ENCODE measurements at places on chromosomes 6 and 20.

- DNase-seq, result no peak
Observed at GRCh38 chr6:170344631-170345576, 38.3 kb downstream of the FAM120B start.

- no peak for DNase-seq
Observed at GRCh38 chr20:64268174-64268573, 12.6 kb downstream of the PCMTD2 start.

DNA sequence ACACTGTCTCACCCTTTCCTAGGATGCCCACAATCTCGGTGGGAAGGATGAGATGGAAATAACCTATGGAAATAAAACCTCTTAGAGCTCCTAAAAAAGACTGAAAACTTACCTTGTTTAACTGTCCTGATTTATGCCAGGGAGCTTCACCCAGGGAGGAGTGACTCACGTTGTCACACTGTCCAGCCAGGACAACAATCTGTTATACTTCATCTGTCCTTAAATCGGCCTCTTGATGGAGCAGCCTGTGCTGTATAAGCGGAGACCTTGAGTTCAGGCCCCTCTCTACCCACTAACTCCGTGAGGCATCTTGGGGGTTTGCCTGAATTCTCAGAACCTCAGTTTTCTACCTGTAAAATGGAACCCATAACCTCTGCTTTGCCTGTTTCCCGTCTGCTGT lies 9.2 kb upstream of the KIAA1755 start:
- no peak for DNase-seq

- no peak for DNase-seq
Observed at GRCh38 chr6:113004470-113005270, 657.5 kb downstream of the RFPL4B start.

DNA sequence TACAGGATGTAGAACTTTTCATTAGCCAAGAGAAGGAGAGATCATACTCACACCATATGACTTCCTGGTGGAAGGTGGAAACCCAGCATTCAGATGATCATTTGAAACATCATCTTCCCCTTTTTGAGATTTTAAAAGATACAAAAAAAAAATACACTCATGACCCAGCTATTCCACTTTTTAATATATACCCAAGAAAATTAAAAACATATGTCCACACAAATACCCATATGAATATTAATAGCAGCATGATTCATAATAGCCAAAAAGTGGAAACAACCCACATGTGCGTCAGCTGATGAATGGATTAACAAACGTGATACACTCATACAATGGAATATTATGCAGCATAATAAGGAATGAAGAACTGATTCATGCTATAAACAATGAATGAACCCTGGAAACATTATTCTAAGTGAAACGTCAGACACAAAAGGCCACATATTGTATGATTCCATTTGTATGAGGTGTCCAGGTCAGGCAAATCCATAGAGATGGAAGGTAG lies 130.0 kb upstream of the SGK1 start:
- DNase-seq, result no peak

DNA sequence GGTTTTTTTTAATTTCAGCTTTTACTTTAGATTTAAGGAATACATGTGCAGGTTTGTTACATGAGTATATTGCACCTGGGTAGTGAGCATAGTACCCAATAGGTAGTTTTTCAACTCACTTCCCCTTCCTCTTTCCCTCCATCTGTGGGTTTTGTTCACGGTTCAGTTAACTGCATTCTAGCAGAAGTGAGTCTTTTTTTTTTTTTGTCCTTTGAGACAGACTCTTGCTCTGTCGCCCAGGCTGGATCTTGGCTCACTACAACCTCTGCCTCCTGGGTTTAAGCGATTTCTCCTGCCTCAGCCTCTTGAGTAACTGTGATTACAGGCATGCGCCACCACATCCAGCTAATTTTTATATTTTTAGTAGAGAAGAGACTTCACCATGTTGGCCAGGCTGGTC lies 8.7 kb downstream of the UBR2 start:
- DNase-seq, result no peak

DNA sequence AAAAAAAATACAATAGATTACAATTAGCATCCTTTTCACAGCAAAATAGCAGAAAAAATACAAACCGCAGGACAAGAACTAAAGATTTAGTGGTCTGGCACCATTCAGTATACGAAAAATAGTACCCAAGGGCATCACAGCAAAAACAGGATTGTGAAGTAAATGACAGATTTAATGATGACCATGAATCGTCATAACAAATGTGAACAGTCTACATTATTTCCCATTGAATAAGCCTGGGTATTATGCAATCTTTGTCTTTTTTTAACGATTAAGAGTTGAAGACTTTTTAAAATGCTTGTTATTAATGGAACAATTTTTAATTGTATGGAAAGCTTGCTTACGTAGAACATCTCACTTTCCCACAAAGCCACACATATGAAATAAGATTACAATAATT lies 432.8 kb downstream of the PKHD1 start:
- no peak for DNase-seq

DNA sequence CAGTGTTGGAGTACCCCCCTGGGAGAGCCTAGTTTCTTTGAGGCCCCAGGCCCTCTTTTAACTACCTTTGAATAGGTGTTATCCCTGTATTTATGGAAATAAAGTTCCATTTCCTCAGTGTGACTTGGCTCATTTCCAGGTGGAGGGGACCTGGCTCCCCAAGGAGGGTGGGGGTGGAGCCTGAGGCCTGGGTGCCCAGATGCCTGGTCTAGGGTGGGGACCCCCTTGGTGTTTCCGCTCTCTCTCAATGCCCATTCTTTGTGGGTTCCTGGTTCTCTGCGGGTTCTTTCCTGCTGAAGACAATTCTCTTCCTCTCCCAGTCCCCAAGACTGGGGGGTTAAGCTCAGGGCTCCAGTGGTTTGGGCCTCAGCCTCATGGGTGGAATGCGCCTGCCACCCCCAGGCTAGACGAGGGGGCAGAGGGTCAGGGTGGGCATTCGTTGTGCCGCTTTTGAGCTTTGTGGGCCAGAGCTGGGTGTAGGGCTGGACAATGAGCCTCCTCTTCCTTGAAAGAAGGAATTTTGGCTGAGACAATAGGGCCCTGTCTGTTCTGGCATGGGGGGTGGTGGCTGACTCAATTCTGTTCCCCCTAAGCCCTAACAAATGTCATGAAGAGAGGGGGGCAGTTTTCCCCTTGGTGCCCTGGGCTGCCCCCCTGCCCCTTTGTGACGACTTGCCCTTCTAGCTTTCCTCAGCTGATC lies 686 bp upstream of the EGFL8 start:
- no peak for DNase-seq

GRCh38 chr6:63558278-63558677 lies 14.0 kb upstream of the LOC128125822 start:
- DNase-seq, result no peak

GRCh38 chr6:163195721-163196691 lies 218.5 kb upstream of the QKI start:
- DNase-seq, result no peak

DNA sequence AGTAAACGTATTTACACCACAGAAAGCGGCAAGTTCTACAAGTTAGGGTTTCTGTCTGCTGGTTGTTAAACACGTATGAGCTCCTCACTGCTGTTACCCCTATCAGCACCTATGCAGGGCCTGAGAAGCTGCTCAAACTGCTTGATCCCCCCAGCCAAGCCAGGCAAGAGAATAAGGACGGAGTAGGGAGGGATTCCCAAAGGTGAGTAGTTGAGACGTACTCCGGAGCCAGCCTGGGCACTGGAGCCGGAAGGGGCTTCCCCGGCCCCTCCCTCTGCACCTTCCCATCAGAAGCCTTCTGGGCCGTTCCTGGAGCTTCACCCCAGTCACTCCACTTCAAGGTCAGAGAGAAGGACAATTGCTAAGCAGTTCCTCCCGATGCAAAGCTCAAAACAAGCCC lies 58.0 kb downstream of the RIPOR3 start:
- DNase-seq, result no peak

GRCh38 chr6:131070061-131070460 lies 7.0 kb upstream of the EPB41L2 start:
- no peak for DNase-seq

GRCh38 chr20:537983-538382 lies 5.6 kb downstream of the CSNK2A1 start:
- DNase-seq, result no peak

DNA sequence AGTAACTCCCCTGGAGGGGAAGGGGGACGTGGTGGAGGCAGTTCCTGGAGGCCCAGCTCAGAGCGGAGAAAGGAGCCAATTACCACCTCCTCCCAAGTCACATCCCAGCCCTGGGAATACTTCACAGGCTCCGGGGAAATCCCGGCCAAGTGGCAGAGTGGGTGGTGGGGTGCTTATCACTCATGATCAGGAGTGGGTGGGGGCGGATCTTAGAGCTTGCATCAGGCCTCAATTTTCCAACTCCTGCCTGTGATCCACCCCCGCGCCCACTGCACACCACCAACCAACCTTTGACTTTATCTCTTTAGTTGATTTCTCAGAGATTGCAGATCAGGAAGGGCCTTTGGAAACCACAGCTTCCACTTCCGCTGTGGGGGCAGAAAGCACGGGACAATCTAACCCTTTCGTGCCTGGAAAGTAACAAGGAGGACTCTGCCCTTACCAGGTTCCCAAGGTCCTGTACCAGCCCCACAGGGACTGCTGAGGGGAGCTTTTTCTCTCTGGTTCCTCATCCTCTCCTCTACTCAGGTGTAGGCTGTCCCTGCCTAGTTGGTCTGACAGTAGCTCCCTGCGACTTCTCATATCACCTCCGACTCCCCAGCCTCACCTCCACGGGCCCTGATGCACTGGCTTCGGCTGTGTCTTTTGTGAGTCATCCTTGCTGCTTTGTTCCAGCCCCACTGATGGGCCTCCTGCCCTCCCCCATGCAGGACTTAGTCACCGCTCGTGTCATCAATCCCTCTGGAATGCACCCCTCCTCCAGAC lies 24.9 kb upstream of the IER3 start:
- DNase-seq, result peak; percentile 79

- no peak for DNase-seq
Observed at GRCh38 chr6:45687570-45687969, 309.8 kb upstream of the SUPT3H start.

DNA sequence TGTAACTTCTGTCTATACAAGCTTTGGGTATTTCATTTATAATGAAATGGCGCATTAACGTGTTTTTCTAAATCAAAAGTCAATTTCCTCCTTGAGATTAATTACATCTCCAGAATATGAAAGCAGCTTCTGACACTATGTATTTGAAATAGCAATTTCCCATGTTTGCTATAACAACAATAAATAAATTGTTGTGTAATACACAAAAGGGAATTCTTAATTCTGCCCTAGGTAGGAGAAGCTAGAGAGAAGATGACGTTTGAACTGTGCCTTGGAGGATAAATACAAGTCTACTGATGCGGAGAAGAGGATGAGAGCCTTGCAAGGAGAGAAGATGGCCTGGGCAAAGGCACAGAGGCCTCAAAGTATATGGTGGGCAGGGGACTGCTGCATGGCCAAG lies 7.6 kb upstream of the HLA-DOA start:
- no peak for DNase-seq

DNA sequence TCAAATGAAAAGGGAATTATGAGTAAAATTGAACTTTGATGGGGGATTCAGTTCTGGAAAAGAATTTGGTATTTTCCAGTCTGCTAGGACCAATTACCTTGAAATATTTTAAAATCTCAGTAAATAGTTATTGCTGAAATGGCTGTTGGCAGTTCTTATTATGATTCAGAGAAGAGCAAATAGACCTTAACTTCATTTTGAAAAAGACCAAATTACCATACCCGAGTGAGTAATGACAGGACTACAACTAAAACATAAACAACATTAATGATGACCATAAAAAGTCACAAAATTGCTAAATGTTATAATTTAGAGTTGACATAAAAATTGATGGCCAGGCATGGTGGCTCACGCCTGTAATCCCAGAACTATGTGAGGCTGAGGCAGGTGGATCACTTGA lies 21.7 kb downstream of the TRIM38 start:
- DNase-seq, result no peak

GRCh38 chr6:131381052-131381708 lies 191.8 kb upstream of the ARG1 start:
- no peak for DNase-seq

- no peak for DNase-seq
Observed at GRCh38 chr6:16563628-16564240, 197.5 kb downstream of the ATXN1 start.

GRCh38 chr6:40930555-40930954 lies 108.5 kb downstream of the UNC5CL start:
- DNase-seq, result no peak

- DNase-seq, result no peak
Observed at GRCh38 chr20:50434653-50435396, 75.4 kb upstream of the PTPN1 start.

GRCh38 chr6:72094506-72094905 lies 208.2 kb downstream of the RIMS1 start:
- no peak for DNase-seq

GRCh38 chr6:161740486-161740885 lies 466.6 kb upstream of the AGPAT4 start:
- no peak for DNase-seq

DNA sequence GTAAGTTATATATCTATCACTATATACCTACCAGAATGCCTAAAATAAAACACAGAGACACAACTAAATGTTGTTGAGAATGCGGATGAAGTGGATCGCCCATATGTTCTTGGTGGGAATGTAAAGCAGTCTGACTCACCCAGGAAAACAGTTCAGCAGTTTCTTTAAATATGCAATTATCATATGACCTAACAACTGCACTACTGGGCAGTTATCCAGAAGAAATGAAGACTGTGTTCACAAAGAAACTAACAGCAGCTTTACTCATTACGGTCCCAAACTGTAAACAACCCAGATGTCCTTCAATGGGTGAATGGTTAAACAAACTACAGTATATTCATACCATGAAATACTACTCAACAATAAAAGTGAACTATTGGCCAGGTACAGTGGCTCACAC lies 14.3 kb upstream of the ZC3H12D start:
- DNase-seq, result no peak

DNA sequence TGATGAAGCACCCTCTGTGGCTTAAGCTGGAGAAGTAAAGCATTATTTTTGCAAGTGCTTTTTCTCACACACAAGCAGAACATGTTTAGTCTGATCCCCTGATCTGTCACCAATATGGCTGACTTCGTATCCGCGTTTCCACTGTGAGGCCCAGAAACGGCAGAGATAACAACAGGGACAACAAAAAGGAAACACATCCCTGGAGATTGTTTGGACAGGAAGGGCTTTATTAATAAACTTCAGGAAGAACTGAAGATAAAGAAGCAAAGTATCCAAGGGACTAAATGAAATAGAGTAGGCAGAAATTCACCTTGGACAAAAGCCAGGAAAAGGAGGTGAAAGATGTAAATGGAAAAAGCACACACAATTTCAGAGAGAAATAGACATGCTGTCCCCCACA lies 49.2 kb downstream of the RARS2 start:
- DNase-seq, result no peak

- DNase-seq, result no peak
Observed at GRCh38 chr6:10413262-10413849, 1.5 kb downstream of the TFAP2A start.

- DNase-seq, result no peak
Observed at GRCh38 chr6:168584249-168584648, 143.3 kb downstream of the SMOC2 start.

GRCh38 chr6:1893470-1894130 lies 283.9 kb downstream of the FOXC1 start:
- no peak for DNase-seq

DNA sequence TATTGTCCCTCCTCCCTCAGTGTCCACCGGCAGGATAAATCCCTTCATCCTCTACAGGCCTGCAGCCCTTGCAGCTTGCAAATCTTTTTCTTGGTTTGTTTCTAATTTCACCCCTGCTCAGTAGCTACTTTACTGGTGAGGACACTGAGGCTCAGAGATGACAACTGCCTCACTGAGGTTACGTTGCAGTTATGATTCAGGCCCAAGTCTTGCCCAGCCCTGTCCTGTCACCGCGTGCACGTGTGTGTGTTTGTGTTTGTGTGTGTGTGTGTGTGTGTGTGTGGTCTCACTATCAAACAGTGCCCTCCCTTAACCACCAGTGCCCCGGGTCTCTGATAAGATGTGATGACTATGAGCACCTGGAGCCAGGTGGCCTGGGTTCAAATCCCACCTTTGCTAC lies 21.1 kb downstream of the FAM110A start:
- no peak for DNase-seq
